ENCODE measurements at places on chromosomes 1 and 21.

- DNase-seq: no peak
These were observed 2.8 kb downstream of the TCEA3 start for GRCh38 chr1:23421753-23422240.

- DNase-seq: peak; percentile 39
These were observed at the start of gene CD101 for GRCh38 chr1:117001254-117001927. Gene CD101 (plus strand): TSS chr1:117001760. CDS start chr1:117001818, 58 bp downstream.

DNA sequence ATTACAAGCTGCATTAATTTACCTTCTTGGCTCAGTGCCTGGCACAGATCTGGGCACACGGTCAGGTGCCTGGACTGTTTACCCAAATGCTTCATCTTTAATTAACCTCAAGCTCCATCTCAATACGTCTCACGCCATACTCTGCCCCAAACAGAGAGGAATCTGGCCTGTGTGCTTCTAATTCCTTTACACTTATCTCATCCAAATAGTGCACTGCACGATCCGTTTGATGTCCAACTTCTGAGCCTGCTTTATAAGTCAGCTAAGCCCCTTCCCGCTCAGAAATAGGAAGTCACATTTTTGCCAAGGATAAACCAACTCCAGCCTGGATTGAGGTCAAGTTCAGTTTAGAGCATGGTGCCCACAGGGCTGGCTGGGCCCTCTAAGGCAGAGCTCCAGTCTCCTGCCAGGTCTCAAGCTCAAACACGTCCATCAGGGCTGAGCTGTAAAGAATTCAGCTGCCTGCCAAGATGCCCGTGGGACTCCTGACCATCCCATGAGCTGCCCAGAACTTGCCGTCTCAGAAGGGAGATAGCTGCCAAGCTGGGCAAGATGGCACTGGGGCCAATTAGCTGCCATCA lies 233.5 kb downstream of the TRABD2B start:
- no peak for DNase-seq

GRCh38 chr21:15455819-15456462 lies 273.8 kb upstream of the USP25 start:
- no peak for DNase-seq

- DNase-seq: no peak
These were observed 5.8 kb downstream of the PCNT start for GRCh38 chr21:46329796-46330195.

DNA sequence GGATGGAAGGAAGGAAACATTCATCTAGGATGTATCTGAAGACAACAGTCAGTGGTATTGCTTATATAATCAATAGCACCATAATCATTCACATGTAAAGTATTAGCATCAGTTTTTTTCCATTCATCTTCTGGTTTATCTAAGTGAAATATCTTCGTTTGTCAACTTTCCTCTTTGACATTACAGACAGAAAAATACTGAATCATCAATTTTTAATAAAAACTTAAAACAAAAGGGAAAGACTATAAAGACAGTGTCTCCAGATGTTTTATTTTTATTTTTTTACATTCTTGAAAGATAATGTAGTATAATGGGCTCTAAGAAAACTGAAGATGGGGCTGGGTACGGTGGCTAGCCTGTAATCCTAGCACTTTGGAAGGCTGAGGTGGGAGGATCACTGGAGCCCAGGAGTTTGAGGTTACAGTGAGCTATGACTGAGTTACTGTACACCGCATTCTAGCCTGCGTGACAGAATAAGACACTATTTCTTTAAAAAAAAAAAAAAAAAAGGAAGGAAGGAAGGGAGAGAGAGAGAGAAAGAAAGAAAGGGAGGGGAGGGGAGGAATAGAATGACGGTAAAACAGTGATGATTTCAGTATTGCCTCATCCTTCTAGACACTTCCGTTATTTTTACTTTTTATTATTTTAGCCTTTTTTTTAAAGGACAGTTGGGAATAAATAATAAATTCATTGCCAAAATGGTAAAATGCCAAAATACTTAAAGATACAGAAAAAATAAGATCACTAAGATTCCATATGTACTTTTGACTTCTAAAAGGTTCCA lies 89.5 kb downstream of the NRIP1 start:
- no peak for DNase-seq

- no peak for DNase-seq
These were observed 24.9 kb upstream of the ZBTB40 start for GRCh38 chr1:22426781-22427180.

GRCh38 chr1:37137014-37137413 lies 102.7 kb upstream of the GRIK3 start:
- DNase-seq: no peak

- DNase-seq: no peak
These were observed 14.2 kb upstream of the TMEM125 start for GRCh38 chr1:43255438-43256210.

DNA sequence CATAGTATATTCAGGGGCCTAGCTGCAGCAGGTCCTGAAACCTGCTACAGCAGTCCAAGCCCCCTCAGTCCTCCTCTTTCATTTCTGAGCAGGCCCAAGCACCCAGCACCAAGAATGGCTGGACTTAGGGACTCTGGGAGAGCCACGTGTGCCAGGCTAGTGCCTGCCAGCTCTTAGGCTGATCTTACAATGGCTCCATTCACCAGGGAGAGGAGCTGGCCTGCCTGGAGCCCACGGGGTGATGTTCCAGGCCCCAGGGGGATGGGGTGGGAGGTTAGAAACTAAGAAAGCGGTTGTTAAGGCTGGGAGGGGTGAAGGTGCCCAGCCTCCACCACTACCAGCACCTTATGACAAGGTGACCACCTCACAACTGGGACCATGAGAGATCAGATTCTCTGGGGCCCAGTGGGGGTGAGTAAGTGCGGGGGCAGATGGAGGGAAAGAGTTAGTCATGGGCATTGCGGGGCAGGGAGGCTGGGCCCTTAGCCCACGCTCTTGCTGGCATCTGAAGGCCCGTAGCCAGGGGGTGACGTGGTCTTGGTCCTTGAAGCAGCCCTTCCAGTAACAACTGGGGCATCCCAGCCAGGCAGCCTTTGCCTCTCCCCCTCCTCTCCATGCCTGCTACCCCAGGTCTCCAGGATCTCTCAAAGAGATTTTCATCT lies 30.3 kb upstream of the CLIC4 start:
- DNase-seq: no peak

DNA sequence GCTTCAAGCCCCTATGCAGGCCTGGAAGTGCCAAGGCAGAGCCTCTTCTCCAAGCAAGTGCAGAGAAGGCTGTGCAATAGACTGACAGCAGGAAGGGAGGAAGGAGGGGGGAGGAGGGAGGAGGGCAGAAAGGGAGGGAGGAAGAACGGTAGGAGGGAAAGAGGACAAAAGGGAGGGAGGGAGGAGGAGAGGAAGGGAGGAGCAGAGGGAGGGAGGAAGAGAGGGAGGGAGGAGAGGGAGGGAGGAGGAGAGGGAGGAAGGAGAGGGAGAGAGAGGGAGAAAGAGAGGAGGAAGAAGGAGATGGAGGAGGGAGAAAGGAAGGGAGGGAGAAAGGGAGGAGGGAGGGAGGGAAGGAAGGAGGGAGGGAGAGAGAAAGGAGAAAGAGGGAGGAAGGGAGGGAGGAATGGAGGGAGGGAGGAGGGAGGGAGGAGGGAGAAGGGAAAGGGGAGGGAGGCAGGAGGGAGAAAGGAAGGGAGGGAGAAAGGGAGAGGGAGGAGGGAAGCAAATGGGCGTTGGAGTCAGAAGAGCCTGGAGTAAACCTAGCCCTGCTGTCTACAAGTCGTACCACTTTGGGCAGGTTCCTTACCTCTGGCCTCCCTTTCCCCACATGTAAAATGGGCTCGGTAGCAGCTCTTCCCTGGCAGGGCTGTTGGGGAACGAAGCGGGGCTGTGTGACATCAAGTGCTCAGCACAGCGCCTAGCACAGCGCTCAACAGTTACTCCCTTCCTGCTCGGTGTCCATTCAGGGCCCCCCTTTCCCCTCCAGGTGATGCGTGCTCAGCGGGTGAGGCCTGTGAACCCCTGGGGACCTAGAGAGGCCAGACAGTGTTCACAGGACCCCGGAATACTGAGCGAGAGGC lies 244.6 kb downstream of the NPHP4 start:
- no peak for DNase-seq

GRCh38 chr1:89791064-89791726 lies 29.6 kb upstream of the LRRC8D start:
- DNase-seq: no peak

- no peak for DNase-seq
These were observed 171.9 kb downstream of the PGBD5 start for GRCh38 chr1:230254265-230254664.

- DNase-seq: no peak
These were observed 10.8 kb upstream of the TIAM1 start for GRCh38 chr21:31354604-31355443.

GRCh38 chr1:43316738-43317520 lies 16.1 kb downstream of the TIE1 start:
- DNase-seq: no peak

DNA sequence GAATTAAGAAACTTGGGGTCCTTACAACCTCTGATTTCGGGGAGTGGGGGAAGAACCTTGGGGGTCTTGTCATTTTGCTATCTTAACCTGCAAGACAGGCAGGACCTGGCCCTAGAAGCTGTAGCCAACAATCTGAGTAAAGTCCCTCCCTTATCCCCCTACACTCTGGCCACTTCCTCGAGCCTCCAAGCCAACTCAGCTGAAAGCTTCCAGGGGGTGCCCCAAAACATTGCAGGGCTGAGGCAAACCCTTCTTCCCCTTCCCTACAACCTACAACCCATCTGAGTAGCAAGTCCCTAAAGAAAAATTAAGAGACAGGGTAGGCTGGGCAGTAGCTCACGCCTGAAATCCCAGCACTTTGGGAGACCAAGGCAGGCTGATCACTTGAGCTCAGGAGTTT lies 5.0 kb downstream of the CERS2 start:
- DNase-seq: no peak

DNA sequence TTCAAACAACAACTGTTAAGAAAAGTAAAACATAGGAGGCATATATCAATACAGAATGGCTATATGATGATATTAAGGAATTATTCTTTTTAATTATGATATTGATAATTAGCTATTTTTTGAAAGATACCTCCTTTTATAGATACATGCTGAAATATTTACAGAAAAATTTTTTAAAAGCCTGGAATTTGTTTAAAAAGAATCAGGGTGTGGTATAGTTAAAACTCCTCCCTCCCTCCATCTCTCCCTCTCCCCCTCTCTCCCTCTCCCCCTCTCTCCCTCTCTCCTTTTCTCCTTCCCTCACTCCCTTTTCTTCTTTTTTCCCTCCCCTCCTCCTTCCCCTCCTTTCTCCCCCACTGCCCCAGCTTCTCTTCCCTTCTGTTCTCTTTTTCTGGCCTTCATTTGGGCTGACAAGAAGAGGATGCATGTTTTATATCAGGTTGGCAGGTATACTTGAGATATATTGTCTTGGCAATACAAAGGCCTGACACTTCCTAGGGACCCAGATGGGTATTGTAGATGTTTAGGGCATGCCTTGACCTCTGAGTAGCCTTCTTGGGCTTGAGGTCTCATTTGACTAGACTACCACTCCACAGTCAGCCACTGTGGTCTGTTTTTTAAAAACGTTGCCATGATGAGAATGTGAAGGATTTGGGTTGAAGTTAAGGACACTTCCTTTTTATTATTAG lies 124.5 kb downstream of the FGGY start:
- no peak for DNase-seq

DNA sequence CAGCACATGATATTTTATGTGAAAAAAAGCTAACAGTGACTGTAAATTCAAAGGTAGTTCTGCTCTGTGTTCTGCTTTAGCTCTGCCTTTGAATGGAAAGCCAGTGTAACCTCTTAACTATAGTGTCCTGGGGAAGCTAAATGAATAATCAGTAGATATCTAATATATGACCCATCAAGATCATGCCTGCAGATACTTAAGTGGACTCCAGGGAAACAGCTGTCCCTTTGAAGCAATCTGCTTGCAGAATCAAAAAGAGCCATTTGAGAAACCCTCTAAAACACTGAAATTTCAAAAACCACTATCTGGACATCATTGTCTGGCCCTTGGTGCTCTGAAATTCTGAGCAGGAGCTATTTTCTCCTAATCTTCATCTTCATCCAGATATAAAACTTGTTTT lies 104.2 kb upstream of the ADGRL4 start:
- DNase-seq: no peak

- DNase-seq: no peak
These were observed 16.5 kb downstream of the TRIT1 start for GRCh38 chr1:39866767-39867166.

DNA sequence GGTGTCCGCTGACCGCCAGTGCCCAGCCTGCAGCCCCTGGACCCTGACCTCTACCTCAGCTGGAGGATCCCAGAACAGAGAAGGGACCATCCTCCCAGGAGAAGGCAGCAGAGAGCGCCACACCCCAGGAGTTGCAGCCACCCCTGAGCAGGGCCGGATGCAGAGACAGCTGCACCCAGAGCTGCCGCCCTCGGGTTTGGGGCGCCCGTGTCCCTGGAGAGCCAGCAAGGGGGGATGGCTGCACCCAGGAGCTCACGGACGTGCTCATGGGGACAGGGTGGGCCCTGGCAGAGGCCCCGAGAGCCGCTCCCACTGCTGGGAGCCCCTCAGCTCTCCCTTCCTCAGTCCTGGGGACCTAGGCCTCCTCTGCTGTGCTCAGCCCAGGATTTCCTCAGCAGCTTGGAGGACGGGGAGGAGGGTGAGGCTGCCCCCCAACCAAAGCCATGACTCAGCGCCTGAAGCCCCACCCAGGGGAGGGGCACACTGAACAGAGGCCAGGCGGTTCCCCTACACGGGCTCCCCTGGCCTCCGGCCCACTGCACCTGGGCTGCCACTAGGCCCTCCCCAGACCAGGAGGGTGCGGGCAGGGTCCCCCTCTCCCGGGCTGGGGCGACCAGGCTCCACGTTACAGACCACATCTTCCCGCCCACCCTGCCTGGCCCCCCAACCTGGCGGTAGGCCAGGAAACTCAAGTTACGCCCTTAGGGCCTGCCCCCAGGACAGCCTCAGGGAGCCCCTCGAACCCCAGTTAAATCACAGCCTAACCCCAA lies 2.2 kb downstream of the ACAP3 start:
- peak; percentile 68 for DNase-seq

DNA sequence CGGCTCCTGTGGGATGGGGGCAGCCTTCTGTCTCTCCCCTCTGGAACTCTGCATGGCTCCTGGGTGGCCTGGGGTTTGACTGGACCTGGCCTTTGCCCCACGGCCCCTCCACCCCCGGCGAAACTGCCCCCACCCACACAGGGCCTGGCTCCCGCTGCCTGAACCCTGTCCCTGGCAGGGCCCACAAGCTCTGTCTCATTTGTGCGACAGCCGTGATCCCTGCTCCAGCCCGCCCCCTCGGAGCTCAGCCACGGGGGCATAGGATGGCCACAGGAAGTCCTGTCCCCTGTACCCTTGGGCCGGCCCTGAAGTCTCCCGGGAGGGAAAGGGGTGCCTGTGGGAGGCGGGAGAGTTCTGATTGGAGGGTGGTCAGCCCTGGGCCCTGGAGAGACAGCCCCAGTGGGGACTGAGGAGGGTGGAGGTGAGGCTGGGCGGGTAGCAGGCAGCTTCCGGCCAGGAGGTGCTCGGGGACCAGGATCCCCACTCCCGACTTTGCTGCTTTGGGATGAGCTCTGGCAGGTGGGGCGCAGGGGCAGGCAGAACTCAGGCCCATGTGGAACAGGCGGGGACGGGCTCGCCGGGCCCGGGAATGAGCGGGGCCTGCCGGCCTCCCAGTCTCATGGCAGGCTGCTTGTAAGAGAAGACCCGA lies 45.1 kb downstream of the SLX9 start:
- no peak for DNase-seq
